ENCODE measurements at places on chromosomes 2 and 18. TPM values are rescaled to one million over a fixed set of nuclear protein-coding genes. Genes with fewer than 3 reads are reported as not detected.

The ZNF514 gene
- total RNA-seq, result 38.0 TPM

The KCNG2 gene
- total RNA-seq, result not detected

The ARHGAP28 gene
- total RNA-seq, result 161 TPM

DNA sequence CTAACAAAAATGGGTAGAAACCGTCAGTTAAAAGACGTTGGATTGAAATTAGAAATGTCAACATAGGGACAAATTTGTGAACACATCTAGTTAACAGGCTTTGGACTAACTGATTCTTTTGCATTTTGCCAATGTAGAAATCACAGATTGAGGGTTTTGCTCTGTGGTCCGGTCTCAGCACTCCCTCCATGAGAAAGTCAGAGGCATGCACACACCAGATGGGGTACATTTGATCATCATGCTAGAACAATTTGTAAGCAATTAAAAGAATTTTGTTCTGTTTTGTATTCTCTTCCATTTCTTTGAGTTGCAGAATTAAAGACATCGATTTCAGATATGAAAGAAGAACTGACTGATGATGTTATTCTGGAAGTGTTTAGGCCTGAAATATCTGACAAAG is 179.1 kb upstream of the CCDC68 start:
- H3K27me3 ChIP-seq, result peaks cover 3% of the 10 kb centered on the region
- no peaks in the 10 kb centered on the region for H3K36me3 ChIP-seq
- no peak overlapping the region for H3K4me3 ChIP-seq

DNA sequence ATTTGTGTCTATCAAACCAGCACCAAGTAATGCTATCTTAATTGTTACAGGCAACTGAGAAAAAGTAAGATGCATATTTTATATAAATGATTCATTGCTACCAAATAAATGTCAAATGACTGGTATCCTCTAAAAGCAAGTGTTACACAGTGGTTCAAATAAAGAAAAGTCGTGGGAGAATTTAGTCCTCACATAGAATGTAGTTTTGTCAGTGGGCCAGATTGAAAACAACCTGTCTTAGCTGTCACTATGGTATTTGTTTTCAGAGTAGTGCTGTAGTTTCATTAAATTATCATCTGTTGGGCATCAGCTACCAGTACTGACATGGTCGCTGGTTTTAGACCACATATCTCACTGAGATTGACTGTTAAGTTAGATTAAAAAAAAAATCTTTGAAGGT is 10.2 kb upstream of the EIF2AK3 start:
- H3K27me3 ChIP-seq, result no peaks in the 10 kb centered on the region
- peaks cover 6% of the 10 kb centered on the region for H3K36me3 ChIP-seq
- H3K4me1 ChIP-seq, result peaks cover 8% of the 10 kb centered on the region

DNA sequence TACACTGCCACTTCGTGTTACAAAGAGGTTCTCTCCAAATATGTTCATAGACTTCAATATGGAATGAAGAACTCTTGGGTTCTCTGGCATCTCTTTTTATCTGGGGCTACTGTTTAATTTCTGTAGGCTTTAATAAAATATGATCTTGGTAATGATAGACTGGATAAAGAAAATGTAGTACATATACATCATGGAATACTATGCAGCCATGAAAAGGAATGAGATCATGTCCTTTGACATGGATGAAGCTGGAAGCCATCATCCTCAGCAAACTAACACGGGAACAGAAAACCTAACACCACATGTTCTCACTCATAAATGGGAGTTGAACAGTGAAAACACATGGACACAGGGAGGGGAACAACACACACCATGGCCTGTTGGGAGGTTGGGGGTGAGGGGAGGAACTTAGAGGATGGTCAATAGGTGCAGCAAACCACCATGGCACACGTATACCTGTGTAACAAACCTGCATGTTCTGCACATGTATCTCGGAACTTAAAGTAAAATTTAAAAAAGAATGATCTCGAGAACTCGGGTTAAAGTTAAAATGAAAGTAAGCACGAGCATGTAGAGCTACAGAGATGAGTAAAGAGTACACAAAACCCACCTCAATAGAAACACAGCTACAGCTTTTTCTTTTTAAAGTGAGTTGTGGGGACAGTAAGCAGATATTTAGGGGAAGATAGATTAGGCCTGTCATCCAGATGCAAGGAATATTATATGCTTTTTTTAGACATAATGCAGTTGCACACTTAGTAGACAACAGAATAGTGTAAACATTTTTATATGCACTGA is 102.3 kb downstream of the SGPP2 start:
- no peaks in the 10 kb centered on the region for H3K27me3 ChIP-seq
- H3K4me1 ChIP-seq, result no peaks in the 10 kb centered on the region
- H3K4me3 ChIP-seq, result no peak overlapping the region
- H3K36me3 ChIP-seq, result no peaks in the 10 kb centered on the region
- no peak for DNase-seq

- H3K4me1 ChIP-seq, result peaks cover 10% of the 10 kb centered on the region
- H3K27me3 ChIP-seq, result peaks cover 27% of the 10 kb centered on the region
- H3K36me3 ChIP-seq, result no peaks in the 10 kb centered on the region
- H3K27ac ChIP-seq, result no peak overlapping the region
These were observed 3.8 kb downstream of the SLC1A4 start for GRCh38 chr2:64992990-64993389.

DNA sequence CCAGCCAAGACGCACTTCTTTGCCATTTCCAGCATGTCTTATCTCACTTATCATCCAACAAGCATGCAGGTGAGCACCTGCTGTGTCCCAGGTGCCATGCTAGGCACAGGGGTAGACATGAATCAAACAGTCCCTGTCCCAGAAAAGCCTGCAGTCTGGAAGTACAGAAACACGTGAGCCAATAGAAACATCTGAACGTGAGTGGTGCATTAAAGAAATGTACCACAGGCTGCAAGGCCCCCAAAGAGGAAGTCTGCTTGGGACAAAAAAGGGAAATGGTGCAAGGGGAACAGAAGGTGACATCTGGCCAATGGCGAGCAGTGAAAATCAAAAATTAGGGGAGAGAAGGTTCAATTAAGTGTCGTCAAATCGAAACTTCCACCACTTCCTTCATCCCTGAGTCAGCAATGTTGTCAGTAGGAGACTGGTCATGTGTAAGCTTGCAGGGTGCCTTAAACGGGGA is 17.6 kb upstream of the TMEM247 start:
- no peaks in the 10 kb centered on the region for H3K27me3 ChIP-seq
- H3K36me3 ChIP-seq, result no peaks in the 10 kb centered on the region
- DNase-seq, result no peak
- peaks cover 32% of the 10 kb centered on the region for H3K4me1 ChIP-seq
- no peak overlapping the region for H3K4me3 ChIP-seq

Data from mesothelial cell of epicardium (in vitro differentiated cells).